ENCODE measurements at places on chromosomes 13 and 19.

GRCh38 chr13:45511310-45512097 is 46.8 kb downstream of the COG3 start:
- DNase-seq = peak; percentile 44

DNA sequence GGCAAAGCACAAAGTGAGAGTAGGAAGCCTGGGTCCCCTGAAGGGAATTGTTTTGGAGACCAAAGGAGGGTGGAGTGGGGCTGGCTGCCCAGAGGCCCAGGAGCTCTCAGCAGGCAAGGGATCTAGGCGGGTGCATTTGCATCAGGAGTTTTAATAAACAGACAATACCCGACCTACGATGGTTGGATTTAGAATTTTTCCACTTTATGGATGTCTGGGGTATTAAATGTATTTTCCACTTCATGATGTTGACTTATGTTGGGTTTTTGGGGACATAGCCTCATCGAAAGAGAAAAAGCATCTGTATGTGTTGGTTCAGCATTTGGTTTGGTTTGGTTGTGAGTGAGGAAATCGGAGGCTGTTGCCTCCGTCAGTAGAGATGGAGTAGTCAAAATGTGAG is 205.2 kb upstream of the MAB21L1 start:
- no peak for DNase-seq

GRCh38 chr19:33426621-33427361 is 53.3 kb downstream of the CEBPG start:
- no peak for DNase-seq

DNA sequence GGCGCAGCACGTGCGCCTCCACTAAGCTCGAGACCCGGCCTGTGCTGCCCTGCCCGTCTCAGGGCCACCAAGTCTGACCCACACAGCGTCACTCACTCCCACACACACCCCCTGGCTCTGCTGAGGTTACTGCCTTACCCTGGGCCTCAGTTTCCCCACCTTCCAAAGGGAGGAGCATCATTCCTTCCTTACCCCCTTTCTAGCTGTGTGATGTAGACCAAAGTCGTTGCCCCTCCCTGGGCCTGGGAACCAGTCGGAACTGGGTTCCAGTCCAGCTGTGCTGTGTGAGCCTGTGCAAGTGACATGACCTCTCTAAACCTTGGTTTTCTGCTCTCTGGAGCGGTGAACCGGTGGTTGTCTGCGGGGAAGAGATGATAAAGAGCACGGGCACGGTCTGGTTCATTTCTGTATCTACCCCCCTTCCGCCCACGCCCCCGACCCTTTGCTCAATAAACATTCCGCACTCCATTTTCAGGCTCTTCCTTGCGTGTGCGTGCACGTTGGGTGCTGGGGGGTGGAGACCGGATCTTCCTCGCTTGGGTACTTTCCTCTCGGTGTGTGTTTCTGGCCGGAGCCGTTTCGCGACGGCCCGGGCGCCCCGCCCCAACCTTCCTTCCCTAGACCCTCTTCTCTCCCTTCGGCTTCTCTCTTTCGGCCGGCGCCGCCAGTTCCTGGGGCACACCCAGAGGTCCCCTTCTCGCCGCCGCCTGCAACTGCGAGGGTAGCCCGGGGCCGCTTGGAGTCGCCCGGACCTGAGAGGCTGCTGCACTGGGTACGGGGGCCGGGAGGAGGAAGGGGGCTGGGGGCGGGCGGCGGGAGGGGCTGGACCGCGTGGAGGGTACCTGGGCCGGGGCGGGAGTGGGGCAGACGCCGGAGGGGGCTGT is at the start of gene ZNF581:
Gene ZNF581 (plus strand): TSS at position 647 of the 884 bp plus-strand sequence. CDS start 923 bp downstream, outside the sequence.
- peak; percentile 84 for DNase-seq

- DNase-seq = no peak
Observed at GRCh38 chr19:9917321-9917720, 19.0 kb downstream of the OLFM2 start.

DNA sequence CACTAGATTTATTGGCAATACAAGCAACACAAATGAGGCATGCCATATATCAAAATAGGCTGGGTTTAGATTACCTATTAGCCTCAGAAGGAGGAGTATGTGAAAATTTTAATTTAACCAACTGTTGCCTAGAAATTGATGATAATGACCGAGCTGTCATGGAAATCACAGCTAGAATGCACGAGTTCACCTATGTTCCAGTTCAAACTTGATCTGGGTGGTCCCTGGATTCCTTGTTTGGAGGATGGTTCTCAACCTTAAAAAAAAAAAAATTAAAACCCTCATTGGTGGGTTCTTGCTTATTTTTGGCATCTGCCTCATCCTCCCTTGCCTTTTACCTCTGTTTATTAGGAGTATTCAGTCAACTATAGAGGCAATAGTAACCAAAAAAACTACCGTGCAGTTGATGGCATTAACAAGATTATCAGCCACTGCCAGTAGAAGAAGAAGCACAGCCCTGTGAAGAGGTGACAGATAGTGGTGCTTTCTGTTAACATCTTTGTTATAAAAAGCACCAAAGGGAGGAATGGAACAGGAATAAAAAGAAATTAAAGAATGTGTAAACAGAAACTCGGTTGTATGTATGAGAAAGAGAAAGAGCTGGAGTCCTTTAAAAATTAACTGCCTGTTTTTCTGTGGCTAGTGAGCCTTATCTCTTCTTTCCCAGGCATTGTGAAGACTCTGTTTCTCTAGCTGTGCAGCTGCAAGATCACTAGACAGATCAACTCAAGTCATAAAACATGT is 106.4 kb downstream of the ZNF429 start:
- DNase-seq = no peak

GRCh38 chr13:20424949-20425348 is 100.7 kb downstream of the CRYL1 start:
- no peak for DNase-seq

GRCh38 chr13:20901668-20902437 is 693 bp downstream of the XPO4 start:
- DNase-seq = peak; percentile 29

DNA sequence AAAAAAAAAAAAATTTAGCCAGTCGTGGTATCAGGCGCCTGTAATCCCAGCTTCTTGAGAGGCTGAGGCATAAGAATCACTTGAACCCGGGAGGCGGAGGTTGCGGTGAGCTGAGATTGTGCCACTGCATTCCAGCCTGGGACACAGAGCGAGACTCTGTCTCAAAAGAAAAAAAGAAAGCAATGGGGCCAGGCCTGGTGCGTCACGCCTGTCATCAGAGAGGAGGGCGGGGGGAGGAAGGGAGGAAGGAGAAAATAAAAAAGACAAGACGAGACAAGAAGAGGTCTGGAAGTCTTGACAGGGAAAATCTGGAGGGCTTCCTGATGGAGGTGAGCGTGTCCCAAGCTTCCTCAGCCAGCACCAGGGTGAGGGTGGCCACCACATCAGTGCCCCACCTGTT is 54.9 kb upstream of the PTPRS start:
- DNase-seq = no peak

GRCh38 chr19:3985643-3986259 is 488 bp upstream of the EEF2 start:
- DNase-seq = no peak

GRCh38 chr19:51467864-51468544 is 9.8 kb upstream of the SIGLEC8 start:
- DNase-seq = no peak

DNA sequence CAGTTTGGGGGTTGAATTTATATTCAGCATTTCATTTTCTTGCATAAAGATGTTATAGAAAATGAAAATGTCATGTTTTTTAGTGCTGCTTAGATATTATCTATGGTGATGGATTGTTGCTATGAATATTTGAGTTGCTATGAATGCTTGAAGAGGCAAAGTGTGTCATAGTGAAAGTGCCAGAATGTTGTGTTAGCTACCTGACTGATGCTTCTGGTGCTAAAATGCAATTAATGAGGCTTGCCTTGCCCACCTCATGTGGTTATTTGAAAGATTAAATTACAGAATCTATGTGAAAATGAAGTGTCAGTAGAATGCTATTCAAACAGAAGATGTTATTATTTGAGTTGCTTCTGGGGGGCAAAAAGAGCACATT is 62.7 kb upstream of the MYCBP2 start:
- no peak for DNase-seq

DNA sequence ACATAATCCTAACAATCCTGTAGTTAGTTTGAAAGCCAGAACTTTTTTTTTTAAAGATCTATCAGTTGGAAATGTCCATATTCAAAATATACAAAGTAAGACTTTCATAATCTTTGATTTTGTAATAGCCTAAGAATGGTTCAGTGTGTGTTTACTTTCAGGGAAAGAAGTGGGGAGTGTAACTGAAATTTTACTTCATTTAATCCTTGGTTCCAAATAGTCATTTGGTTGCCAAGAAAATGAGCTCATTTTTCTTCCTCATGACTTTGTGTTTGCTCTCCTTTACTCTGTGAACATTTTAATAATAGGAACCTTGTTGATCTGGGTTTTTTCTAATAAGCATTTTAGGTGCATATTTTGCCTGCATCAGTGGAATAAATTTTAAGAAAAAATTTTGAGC is 278.8 kb downstream of the SLITRK6 start:
- no peak for DNase-seq

DNA sequence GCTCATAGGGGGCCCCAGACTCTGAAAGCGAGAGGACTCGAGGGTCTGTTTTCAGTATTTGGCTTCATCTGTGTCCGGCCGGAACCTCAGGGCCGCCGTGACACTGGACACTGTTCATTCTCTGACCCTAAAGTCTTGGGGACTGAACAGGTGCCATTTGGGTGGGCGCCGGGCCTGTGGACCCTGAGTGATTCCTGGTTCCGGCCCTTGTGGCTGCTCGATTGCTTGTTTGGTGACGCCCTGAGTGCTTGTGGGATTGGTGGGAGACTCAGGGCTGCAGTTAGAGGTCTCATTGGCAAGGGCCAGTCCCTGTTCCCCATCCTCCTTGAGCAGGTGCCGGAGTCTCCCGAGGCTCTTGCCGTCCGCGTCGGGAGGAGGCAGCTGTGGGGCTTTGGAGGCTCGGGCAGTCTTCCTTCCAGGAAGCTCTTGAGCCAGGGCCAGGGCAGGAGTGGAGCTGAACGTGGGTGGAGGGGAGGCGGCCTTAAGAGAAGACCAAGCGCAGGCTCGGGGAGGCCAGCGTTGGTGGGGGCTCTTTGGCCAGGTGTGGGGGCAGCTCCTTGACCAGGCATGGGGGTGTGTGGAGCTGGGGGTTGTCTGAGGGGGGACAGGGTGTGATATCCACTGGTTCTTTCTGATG is 4.7 kb downstream of the PTBP1 start:
- DNase-seq = no peak

- DNase-seq = no peak
Observed at GRCh38 chr19:33705860-33706259, 84.1 kb downstream of the CHST8 start.

GRCh38 chr13:98158172-98158899 is 15.4 kb downstream of the FARP1 start:
- DNase-seq = no peak

DNA sequence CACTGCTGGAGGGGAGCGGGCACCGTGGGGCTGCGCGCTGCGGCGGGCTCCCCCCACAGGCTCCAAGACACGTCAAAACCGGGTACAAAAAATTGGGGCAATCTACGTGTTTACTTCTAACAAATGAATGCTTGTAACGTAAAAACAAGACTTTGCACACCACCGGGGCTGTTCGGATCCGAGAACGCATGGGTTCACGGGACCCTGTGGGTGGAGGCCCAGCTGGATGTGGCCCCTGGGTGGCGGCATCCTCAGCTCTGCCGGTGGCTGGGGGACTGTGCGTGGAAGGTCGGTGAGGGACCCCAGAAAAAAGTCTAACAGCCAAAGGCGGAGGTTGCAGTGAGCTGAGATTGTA is 10.3 kb upstream of the SLC7A10 start:
- peak; percentile 25 for DNase-seq

DNA sequence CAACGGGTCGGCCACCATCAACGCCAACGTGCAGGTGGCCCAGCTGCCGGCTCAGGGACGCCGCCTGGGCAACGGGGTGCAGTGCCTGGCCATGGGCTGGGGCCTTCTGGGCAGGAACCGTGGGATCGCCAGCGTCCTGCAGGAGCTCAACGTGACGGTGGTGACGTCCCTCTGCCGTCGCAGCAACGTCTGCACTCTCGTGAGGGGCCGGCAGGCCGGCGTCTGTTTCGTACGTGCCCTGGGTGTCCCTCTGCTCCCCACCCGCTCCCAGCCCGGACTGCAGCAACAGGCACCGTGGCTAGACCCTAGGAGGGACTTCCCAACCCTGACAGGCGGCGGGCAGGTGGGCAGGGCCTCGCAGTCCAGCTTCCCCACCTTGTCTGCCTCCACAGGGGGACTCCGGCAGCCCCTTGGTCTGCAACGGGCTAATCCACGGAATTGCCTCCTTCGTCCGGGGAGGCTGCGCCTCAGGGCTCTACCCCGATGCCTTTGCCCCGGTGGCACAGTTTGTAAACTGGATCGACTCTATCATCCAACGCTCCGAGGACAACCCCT is 3.5 kb downstream of the ELANE start:
- DNase-seq = no peak

GRCh38 chr13:66475061-66475460 is 755.1 kb downstream of the PCDH9 start:
- no peak for DNase-seq
